ENCODE measurements at places on chromosomes 2 and 18. TPM values are rescaled to one million over a fixed set of nuclear protein-coding genes. Genes with fewer than 3 reads are reported as not detected.

Gene MRPL44
- total RNA-seq = 80.8 TPM

Gene CPS1
- 0.45 TPM for total RNA-seq

Gene SERPINB13
- not detected for total RNA-seq

Gene SLC8A1
- total RNA-seq = 12.3 TPM

Gene UGT1A4
- total RNA-seq = not detected

DNA sequence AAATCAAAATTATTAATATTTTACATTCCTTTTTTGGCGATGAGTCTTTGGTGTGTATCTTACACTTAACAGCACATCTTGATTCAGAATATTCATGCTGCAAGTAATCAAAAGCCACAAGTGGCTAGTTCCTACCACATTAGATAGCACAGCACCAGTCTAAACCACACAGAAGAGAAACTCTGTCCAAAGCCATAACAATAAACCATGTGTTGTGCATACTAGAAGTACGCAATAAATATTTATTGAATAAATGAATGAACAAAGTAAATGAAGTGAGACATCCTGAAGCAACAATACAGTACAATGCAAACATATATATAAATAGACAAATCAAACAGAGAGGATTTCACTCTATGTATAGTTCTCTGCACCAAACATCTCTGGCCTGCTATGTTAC lies 287.3 kb downstream of the EXOC6B start:
- DNase-seq = no peak

GRCh38 chr2:122859260-122859659 lies 1103.8 kb downstream of the TSN start:
- no peak for DNase-seq

GRCh38 chr2:26706616-26707473 lies 14.3 kb downstream of the KCNK3 start:
- DNase-seq = no peak

DNA sequence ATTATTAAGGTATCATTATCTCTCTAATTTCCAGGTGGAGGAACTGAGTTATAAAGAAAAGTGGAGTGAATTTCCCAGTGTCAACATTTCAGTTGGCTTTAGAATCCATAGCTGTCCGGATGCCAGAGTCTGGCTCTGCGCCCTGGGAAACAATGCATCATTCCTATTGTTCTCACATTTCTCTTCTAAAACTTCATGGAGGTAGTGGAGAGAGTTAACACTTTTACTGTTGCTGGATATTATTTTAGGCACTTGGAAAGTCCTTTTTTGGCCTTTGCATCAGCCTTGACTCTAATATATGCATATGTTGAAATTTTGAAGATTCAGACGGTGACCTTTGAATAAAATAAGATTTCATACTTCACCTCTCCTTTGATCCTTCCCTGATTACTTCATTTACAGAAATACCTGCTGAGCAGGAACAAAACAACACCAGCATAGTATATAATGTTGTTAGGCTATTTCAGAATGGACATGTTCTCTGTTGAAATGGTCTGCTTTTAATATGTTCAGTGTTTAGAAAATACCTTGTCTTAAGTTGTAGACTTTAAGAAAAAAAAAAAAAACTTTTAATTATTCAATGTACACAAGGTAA lies 148.8 kb downstream of the EPHA4 start:
- DNase-seq = no peak

GRCh38 chr2:145235312-145235711 lies 715.4 kb upstream of the ZEB2 start:
- no peak for DNase-seq

GRCh38 chr2:16055848-16056580 lies 115.7 kb downstream of the MYCN start:
- DNase-seq = no peak

- no peak for DNase-seq
These were observed 370.4 kb downstream of the XIRP2 start for GRCh38 chr2:167258712-167259111.

DNA sequence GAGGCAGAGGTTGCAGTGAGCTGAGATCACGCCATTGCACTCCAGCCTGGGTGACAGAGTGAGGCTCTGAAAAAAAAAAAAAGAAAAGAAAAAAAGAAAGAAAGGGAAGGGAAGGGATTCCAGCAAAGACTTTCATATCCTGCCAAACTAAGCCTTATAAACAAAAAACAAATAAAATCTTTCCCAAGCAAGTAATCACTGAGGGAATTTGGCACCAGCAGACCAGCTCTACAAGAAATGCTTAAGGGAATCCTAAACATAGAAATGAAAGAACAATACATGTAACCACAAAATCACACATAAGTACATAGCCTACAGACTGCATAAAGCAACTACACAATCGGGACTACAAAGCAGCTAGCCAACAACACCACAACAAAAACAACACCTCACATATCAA lies 79.1 kb downstream of the TRABD2A start:
- DNase-seq = no peak

DNA sequence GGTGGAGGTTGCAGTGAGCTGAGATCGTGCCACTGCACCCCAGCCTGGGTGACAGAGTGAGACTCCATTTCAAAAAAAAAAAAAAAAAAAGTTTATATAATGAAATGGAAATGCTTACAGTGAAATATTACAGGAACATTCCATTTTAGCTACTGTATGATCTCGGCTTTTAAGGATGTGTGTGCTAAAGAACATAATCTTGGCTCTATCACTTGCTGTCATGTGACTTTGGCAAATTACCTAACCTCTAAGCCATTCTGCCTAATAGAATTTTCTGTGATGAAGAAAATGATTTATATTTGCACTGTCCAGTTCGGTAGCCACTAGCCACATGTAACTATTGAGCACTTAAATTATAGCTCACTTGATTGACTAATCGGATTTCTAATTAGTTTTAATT lies 36.3 kb downstream of the SMAD4 start:
- peak; percentile 13 for DNase-seq

GRCh38 chr18:5974696-5975095 lies 79.4 kb upstream of the TMEM200C start:
- DNase-seq = no peak

- no peak for DNase-seq
These were observed 35.2 kb downstream of the ZNF407 start for GRCh38 chr18:74632856-74633255.

DNA sequence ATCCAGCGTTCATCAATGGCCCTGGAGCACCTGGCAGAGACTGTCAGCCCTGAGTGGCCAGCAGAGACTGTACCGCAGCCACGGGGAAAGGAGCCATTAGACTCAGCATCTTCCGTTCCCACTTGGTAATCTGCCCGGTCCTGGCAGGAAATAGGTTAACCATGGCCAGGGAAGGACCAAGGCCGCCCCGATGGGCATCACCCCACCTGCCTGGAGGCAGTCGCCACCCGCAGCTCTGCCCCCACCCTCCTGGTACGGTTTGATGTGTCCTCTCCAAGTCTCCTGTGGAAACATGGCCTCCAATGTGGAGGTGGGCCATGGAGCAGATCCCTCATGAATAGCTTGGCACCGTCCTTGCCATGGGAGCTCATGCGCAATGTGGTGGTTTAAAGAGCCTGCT lies 75.3 kb downstream of the RTP5 start:
- no peak for DNase-seq
